Esophagus muscularis mucosa (tissue), 4 donors: ENCODE measurements at places on chromosomes 1 and 21.
A peak's percentile ranks its signal among the peaks of the same experiment; 100 is the strongest.

- DNase-seq: peak; percentile 74
Observed at GRCh38 chr1:35931446-35932157, 697 bp downstream of the AGO3 start.

GRCh38 chr1:180160357-180160756 lies 5.7 kb downstream of the QSOX1 start:
- DNase-seq: no peak

DNA sequence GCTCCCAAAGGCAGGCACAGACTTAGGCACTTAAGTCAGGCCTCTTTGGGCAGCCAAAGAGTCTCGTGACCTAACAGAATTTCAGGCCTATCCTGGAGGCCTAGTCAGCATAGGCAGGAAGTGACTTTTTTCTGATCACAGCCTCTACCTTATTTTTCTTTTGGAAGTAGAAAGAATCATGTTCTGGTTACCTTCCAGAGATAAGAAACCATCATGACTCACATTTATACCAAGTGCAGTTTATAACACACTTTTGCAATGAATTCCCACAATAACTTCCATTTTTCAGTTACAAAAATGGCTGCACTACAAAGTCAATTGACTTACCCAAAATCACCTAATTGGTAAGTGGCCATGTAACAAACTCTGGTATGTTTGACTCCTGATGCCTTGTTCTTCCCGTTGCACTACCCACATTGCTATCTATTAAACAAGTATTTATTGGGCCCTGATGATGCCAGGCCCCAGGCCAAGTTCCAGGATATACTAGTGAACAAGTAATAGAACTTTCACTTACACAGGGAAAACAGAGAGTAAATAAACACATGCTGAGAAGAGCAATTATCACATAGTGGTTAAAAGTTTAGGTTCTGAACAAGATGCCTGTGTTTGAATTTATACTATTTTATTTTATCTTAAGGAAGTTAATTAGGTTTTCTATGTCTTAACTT lies 74.3 kb downstream of the SH3GLB1 start:
- DNase-seq: no peak

GRCh38 chr1:201266774-201267173 lies 16.5 kb upstream of the PKP1 start:
- no peak for DNase-seq

DNA sequence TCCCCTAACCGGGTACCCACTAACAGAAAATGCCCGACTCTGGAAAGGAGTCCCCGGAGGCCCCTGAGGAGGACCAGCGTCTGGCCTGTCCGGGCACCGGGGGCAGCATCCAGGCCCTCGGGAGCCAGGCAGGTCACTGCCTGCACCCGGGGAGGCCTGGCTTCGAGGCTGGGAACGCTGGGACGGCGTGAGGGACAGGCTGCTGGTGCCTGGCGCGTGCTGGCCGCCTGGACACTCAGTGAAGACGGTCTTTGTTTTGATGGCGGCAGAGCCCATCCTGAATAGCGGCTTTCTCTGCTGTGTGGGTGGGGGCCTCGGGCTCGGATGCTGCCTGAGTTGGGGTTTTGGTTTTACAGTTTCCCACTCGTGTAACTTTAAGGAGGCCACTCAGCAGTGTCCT lies 37.6 kb downstream of the PRKCZ start:
- DNase-seq: no peak

GRCh38 chr1:5891137-5891536 lies 101.1 kb downstream of the NPHP4 start:
- DNase-seq: no peak

DNA sequence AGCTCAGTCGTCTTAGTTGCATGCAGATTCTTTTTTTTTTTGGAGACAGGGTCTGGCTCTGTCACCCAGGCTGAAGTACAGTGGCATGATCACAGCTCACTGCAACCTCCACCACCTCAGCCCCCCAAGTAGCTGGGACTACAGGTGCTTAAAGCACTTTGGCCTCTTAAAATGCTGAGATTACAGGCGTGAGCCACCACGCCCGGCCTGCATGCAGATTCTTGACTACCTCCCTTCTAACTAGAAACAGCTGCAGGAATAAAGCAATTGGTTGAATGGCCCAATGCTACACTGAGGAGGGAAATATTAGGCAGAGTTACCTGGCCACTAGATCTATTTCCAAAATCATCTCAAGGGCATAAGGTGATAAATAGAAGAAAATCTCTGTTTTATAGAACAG lies 29.5 kb upstream of the TTC39A start:
- DNase-seq: no peak

GRCh38 chr1:83762416-83762815 lies 236.5 kb downstream of the TTLL7 start:
- no peak for DNase-seq

DNA sequence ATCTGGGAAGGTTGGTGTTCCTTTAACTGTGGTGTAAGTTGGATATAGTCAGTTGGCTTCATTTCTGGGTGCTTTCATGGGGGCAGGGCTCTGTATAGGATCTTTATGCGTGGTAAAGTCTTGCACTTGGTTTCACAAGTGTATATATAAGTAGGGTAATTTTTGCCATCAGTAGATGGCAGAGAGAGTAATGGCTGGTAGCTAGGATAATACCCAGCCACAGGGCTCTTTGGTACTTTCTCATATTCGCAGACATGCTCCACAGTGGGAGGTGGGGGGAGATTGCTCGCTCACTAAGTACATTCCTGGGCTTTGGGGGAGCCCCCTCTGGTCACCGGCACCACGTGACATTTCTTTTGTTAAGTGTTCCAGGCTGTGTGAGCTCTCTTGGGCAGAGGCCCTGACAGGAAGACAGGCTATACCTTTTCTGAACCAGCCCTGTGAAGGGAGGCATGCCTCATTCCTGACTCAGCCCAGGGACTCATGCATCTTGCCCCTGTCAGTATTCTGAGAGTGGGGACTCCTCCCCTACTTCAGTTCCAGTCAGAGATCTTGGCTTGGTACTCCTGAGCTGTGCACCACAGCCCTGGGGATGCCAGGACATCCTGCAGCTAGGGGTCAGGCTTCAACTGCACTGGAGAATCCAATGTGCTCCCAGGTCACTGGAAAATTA lies 37.6 kb downstream of the FCRL2 start:
- DNase-seq: no peak

DNA sequence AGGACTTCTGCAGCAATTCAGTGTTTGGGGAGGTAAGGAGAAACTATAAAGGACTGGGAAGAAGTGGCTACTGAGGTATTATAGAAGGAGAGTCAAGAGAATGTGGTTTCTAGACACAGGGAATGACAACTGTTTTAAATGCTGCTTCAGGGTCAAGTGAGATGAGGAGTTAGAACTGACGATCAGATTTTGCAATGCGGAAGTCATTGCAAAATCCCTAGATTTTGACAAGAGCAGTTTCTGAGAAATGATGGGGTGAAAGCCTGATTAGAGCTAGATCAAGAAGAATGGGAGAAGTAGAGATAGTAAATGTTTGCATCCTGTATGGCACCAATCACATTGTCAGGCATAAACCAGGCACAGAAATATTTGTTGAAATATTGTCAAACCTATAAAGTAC lies 4.7 kb upstream of the TSNAX start:
- DNase-seq: no peak
